Astrocyte (in vitro differentiated cells and primary cell): ENCODE measurements at places on chromosomes 16 and 17. TPM values are rescaled to one million over a fixed set of nuclear protein-coding genes. Genes with fewer than 3 reads are reported as not detected.

Gene PRR29
- 0.54 and 0.94 TPM in 2 replicates for total RNA-seq

DNA sequence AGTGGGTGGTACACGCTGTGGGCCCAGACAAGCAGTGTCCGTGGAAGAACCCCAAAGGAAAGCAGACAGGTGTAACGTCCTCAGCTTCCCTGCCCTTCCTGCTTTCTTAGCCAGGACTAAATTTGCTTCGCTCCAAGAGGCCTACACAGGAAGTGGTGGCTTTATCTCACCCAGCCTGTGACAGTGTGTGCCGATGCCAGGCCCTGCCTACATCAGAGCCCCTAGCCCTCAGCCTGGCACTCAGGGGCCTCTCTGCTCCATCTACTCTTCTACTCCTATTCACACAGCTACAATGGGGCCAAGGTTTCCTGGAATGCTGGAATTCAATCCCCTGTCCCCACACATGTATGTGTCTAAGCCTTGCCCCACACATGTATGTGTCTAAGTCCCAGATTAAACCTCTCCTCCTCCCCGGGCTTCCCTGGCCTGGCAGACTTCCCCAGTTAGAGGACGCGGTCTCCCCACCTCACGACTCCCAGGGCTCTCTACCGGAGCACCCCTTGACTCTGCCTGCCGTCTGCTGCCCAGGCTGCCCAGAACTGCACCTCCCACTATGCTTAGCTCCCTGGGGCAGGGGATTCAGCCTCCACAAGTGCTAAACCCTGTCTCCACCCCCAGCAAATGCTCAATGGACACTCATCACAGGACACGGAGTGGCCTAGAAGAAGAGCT is 8.2 kb downstream of the PGAP3 start:
- DNase-seq: no peak

- DNase-seq: no peak
Measured at GRCh38 chr17:47864791-47865216, 13.8 kb upstream of the SP6 start.

DNA sequence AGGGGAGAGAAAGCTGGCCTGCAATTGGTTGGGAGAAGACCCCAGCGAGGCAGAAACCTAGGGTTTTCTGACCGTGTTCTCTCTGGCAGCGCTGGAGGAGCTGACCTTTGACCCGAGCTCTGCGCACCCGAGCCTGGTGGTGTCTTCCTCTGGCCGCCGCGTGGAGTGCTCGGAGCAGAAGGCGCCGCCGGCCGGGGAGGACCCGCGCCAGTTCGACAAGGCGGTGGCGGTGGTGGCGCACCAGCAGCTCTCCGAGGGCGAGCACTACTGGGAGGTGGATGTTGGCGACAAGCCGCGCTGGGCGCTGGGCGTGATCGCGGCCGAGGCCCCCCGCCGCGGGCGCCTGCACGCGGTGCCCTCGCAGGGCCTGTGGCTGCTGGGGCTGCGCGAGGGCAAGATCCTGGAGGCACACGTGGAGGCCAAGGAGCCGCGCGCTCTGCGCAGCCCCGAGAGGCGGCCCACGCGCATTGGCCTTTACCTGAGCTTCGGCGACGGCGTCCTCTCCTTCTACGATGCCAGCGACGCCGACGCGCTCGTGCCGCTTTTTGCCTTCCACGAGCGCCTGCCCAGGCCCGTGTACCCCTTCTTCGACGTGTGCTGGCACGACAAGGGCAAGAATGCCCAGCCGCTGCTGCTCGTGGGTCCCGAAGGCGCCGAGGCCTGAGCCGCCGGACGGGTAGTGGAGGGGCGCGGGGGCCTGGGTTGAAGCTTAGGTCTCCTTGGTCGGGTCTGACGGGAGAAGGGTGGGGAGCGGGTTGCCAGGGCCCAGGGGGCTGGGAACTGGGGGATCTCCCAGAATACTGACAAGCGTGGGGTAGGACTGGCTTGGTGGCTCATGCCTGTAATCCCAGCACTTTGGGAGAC is 7.4 kb upstream of the PYDC1 start:
- no peak for DNase-seq

DNA sequence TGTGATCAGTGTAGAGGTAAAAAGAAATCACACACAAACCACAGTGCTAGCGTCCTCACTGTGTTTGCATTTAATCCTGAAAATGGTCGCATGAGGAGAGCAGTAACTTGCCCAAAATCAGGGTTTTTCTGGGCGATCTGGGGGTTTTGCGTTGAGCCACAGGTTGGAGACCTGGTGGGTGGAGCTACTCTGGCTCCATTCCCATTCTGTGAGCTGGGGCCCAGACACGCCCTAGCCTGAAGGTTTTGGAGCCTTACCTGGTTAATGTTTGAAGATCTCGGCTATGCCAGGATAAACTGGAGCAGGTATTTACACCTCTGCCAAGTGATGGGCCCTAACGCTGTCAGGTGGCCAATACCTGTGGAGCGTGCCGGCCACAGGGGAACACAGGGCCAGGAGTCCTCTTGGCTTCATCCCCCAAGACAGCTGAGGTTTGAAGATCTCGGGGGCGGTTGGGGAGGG is 48.4 kb downstream of the MPRIP start:
- DNase-seq: no peak

DNA sequence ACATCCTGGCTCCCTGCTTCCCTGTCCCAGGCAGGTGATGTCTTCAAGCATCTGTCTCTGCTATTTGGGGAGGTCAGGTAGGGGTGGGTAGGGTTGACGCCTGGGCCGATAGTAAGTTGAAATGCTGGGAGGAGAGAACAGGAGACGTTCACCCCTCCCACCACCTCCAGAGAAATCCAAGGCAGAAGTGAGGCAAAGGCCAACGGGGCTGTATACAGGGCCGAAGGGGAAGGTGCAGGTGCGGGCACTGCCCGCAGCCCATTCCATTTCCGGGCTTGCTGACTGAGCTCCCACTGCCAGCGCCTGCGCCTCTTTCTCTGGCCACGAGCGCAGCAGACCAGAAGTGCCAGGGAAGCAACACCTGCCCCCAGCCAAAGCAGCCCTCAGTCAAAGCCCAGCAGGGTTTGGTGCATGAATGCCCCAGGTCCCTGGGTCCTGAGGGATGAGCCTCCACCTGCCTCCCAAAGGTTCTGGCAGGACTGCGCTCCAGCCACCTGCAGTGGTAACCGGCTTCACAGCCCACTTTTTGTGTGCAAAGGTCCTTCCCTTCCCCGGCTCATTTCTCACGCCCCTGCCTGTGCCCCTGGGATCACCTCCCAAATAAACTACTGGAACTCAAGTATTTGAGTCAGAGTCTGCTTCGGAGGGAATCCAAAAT is 127.6 kb upstream of the TNRC6C start:
- no peak for DNase-seq

DNA sequence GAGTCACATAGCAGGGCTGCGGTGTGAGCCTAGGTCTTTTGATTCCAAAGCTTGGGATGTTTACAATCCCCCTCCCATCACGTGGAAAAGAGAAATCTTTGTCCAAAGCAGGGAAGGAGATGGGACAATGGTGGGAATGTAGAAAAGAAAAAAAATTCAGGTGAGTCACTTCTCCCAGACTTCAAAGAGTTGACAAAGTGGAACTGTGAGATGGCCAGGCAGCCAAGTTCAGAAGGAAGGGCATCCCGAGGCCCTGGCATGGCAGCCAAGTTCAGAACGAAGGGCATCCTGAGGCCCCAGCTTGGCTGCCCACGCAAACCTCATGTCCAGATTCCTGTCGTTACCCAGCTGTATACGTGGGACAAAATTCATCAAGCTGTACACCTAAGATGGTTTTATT is 47.5 kb downstream of the FOXL1 start:
- no peak for DNase-seq

Gene CCL18
- total RNA-seq: not detected in 2 replicates

DNA sequence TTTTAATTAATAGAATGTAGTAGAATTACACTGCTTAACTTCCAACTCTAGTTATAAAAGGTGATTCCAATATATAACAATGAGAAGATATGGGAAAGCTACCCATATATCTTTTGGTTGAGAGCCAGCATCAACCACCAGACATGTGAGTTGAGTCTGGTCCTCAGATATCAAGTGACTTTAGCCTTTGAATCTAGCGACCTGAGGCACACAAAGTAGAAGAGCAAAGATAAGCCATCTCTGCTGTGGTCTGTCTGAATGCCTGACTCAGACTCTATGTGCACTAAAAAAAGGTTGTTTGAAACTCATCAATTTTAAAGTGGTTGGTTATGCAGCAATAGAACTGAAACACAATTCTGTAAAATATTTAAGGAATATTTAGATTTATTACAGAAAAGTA is 492.5 kb upstream of the SOX9 start:
- DNase-seq: peak; percentile 51

DNA sequence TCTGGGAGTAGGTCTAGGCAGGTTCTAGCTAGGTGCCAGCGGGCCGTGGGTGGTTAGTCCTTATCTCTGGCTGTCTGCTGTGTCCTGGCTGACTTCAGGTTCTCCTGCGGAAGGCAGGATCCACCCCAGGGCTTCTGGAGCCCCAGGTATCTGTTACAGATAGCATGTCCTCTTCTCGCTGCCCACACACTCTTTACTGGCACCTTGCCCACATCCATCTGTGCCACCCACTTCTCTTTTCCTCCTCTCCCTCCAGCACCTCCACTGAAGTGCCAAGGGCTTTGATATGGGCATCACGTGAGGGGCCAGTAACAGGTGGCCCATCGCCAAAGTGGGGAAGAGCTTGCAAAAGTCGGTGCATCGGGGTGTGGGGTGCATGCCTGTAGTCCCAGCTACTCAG is 4.6 kb upstream of the MPP2 start:
- DNase-seq: no peak

- DNase-seq: no peak
Measured at GRCh38 chr17:3979290-3979611, 15.0 kb upstream of the ATP2A3 start.

DNA sequence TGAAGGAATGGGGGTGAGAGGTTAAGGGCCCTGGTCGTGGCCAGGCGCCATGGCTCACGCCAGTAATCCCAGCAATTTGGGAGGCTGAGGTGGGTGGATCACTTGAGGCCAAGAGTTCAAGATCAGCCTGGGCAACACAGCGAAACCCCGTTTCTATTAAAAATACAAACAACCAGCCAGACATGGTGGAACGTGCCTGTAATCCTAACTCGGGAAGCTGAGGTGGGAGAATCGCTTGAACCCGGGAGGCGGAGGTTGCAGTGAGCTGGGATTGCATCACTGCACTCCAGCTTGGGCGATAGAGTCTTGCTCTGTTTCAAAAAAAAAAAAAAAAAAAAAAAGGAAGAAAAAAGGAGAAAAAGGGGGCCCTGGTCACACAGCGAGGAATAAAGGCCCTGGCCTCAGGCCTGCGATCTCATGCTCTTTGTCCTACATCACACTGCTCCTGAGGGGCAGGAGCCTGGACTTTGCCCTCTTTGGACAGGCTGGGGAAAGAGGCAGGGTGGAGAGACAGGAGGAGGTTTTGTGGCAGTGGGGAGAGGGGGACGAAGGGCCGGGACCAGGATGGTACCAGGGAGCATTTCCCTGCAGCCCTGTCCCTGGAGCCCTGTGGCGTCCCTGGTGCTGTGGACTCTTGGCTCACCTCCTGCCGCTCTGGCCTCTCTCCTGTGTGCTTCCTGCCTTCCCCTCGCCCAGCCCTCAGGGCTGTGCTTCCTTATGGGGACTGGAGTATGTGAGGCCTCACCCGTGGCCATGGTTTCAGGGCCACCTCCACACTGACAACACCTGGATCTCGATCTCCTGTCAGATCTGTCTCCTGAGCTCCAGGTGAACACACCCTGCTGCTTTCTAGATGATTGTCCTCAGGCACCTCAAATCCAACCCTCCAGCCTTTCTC is 19.7 kb upstream of the SLC25A19 start:
- no peak for DNase-seq

DNA sequence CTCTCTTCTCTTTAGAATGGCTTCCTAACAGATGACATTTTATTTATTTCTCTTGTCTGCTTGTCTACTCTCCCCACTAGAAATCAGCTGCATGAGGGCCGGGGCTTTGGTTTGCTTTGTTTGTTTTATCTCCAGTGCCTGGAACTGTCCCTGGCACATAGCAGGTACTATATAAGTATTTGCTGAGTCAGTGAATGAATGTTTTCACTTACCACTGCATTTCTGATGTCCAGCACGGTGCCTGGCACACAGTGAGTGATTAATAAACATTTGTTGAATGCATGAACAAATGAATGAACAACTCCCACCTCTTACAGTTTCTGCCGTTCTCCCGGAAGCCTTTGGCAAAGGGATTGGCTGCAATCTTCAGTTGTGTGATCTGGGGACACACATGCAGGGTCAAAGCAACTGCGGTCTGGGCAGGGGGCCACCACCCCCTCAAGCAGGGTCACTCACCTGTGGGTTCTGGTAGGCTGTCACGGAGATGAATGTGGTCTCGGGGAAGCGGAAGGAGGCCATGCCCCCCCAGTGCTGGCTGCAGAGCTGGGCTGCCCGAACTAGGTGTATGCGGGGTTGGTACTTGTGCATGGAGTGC is 3.4 kb downstream of the TBX6 start:
- no peak for DNase-seq

GRCh38 chr17:5582209-5583185 is 1.8 kb downstream of the NLRP1 start:
- no peak for DNase-seq

Gene ALOX15B
- not detected in 2 replicates for total RNA-seq

Gene PRAC1
- total RNA-seq: not detected in 2 replicates

Gene GRIN2A
- total RNA-seq: 0.53 and 0.68 TPM in 2 replicates

Gene CAPN15
- total RNA-seq: 33.6 and 38.7 TPM in 2 replicates

GRCh38 chr17:57849163-57849873 is 526 bp downstream of the MRPS23 start:
- no peak for DNase-seq

Gene CD300H
- total RNA-seq: not detected in 2 replicates

- DNase-seq: no peak
Measured at GRCh38 chr17:66684731-66685130, 150.2 kb upstream of the CACNG5 start.

Gene AANAT
- total RNA-seq: 0.19 TPM in 1 of 2 replicates, not detected in the other

DNA sequence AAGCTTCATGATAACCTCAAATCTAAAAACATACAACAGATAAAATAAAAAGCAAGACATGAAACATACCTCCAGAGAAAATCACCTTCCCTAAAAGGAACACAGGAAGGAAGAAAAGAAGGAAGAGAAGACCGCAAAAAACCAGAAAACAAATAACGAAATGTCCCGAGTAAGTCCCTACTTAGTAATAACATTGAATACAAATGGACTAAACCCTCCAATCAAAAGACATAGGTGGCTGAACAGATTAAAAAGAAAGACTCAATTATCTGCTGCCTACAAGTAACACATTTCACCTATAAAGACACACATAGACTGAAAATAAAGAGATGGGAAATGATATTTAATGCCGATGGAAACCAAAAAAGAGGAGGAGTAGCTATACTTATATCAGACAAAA is 6.2 kb downstream of the FBXO39 start:
- DNase-seq: no peak

GRCh38 chr16:280991-281659 is 734 bp downstream of the ARHGDIG start:
- no peak for DNase-seq

- no peak for DNase-seq
Measured at GRCh38 chr16:80317599-80318037, 223.2 kb upstream of the DYNLRB2 start.

- DNase-seq: no peak
Measured at GRCh38 chr16:649631-650030, 466 bp downstream of the WDR90 start.

GRCh38 chr16:89921702-89922476 is 1.3 kb upstream of the TUBB3 start:
- peak; percentile 91 for DNase-seq
